ENCODE measurements at places on chromosomes 3 and 15. TPM values are rescaled to one million over a fixed set of nuclear protein-coding genes. Genes with fewer than 3 reads are reported as not detected.

DNA sequence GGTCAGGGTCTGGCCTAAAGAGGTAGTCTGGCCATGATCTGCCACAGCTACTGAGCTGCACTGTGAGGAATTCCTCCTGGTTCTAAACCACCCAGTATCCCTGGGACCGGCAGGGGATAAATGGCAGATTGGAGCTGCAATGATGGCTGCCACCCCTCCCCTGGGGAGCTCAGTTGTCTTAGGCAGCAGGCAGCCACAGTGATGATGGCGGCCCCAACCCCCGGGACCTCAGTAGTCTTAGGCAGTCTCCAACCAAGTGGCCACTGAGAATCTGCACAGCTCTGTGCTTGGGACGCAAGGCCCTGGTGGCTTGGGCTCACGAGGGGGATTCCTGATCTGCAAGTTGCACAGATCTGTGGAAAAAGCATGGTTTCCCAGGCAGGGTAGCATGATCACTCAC, 68.1 kb downstream of the STRIT1 start:
- DNase-seq = no peak

DNA sequence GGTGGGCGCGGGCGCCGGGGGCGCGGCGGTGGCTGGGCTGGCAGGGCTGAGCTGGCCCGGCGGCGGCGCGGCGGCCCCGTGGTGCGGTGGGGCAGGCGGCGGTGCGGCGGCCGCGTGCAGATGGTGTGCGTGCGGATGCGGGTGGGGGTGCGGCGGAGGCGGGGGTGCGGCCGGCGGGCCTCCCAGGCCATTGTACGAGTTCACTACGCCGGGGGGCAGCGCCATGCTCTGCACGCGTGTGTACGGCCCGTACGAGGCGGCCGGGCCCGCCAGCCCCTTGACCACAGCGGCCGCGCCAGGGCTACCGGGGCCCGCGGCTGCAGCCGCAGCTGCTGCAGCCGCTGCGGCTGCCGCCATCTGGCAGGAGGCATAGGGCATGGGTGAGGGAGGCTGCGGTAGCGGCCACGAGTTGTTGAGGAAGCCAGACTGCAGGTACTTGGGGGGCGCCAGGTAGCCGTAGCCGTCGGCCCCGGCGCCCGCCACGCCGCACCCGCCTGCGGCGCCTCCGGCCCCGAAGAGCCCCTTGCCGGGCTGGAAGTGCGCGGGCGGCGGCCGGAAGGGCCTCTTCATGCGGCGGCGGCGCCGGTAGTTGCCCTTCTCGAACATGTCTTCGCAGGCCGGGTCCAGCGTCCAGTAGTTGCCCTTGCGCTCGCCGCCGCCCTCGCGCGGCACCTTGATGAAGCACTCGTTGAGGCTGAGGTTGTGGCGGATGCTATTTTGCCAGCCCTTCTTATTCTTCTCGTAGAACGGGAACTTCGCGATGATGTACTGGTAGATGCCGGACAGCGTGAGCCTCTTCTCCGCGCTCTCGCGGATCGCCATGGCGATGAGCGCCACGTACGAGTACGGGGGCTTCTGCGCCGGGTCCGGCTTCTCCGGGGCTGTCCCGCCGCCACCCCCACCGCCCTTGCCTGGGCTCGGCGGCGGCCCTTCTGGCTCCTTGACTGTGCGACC, 951 bp downstream of the FOXL2 start:
- peak; percentile 21 for DNase-seq

- no peak for DNase-seq
Observed at GRCh38 chr15:46815765-46816164, 901.5 kb upstream of the SEMA6D start.

Gene GMPS
- total RNA-seq = 42.2 TPM

Gene ARGFX
- not detected for total RNA-seq

Gene PP2D1
- total RNA-seq = not detected

- no peak for DNase-seq
Observed at GRCh38 chr3:127004641-127005397, 21.9 kb downstream of the PLXNA1 start.

Gene KAT2B
- 35.9 TPM for total RNA-seq

- no peak for DNase-seq
Observed at GRCh38 chr3:89955156-89955555, 847.7 kb downstream of the EPHA3 start.

GRCh38 chr3:146154995-146155394, 6.0 kb downstream of the PLOD2 start:
- DNase-seq = no peak

Gene LMOD3
- not detected for total RNA-seq

Gene SERPINI2
- not detected for total RNA-seq

DNA sequence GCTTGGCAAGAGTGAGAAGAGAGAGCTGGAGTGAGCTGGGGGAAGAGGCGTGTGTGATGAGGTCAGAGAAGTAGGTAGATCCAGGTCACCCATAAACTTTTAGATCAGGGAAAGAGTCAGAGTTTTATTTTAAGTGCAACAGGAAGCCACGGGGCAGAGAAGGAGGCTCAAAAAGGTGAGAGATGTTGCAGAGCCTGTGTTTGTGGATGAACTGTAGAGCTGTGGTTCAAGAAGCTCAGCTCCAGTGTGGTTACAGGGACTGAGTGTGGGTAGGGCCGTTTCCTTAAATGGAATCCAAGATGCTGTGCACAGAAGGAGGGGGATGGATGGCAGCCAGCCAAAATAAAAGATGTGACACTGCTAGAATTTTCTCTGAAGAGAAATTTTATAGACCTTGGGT, 337.2 kb downstream of the SATB1 start:
- DNase-seq = no peak

- no peak for DNase-seq
Observed at GRCh38 chr15:81893182-81893835, 152.5 kb downstream of the MEX3B start.

DNA sequence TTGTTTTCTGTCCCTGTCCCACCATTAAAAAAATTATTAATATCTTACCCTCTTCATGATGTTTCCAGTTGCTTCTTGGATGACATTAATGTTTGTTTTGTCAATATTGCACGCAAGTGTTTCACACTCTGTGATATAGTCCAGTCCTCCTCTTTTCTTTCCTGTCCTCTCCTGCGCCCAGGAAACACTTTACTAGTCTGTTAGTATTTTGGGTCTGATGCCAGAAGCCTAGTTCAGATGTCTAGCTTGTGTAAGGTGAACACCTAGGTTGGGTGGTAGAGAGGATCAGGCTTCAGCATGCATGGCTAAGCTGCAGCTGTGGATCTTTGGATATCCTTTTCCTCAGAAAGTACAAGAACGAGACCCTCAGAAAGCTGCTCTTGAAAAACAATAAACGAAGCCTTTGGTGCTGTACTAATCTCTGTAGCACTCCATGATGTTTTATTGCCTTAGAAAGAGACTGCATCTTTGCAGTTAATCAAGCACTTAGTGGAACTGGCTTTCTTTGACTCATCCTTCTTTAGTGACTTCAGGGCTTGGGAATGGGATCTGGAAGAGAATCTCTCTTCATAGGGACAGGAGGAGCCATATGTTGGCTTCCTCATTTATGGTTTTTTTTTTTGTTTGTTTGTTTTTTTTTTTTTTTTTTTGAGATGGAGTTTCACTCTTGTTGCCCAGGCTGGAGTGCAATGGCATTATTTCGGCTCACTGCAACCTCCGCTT, 253.4 kb downstream of the LPP start:
- DNase-seq = no peak

Gene FOXL2NB
- total RNA-seq = not detected

- no peak for DNase-seq
Observed at GRCh38 chr15:58344213-58345070, 87.3 kb upstream of the LIPC start.

Gene RARRES1
- not detected for total RNA-seq

Gene SELENOS
- 24.5 TPM for total RNA-seq

DNA sequence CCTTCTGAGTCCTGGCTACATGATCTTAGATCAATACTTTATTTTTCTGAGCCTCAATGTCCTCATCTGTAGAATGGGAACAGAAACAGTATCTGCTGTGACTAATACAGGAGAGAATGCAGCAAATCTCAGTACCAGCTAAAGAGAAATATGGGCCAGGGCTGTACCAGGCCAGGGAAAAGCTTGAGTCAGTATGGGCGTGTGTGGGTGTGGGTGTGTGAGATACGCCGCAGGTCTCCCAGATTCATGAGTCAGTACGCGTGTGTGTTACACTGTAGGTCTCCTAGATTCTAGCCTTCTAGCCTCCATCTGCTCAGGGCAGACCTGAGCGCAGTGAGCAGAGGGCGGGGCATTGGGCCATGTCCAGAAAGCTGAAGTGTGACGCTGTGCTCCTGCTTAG, 15.2 kb downstream of the GNAI2 start:
- no peak for DNase-seq

DNA sequence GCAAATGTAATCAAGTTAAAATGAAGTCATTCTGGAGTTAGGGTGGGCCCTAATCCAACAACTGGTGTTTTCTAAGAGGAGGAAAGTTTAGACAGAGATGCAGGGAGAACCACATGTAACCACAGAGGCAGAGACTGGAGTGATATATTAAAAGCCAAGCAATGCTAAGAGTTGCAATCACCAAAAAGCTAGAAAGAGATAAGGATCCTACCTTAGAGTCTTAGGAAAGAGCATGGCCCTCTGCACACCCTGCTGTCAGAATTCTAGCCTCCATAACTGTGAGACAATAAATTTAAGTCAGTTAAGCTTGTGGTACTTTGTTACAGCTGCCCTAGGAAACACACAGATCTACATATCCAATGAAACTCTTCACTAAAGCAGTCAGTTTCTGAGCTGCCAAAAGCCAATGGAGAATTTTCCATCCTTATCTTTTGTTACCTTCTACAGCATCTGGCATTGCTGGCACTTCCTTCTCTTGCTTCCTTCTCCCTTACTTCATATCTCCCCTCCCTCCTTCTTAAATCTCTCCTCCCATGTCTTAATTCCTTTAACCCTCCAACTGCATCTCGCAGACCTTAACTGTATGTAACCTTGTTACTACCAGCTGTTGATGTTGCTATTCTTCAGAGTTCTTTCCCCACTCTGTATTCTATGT, 11.2 kb downstream of the DCBLD2 start:
- DNase-seq = no peak

Gene KCNH8
- 1.3 TPM for total RNA-seq

GRCh38 chr3:100131241-100131640, 16.9 kb upstream of the FILIP1L start:
- no peak for DNase-seq

DNA sequence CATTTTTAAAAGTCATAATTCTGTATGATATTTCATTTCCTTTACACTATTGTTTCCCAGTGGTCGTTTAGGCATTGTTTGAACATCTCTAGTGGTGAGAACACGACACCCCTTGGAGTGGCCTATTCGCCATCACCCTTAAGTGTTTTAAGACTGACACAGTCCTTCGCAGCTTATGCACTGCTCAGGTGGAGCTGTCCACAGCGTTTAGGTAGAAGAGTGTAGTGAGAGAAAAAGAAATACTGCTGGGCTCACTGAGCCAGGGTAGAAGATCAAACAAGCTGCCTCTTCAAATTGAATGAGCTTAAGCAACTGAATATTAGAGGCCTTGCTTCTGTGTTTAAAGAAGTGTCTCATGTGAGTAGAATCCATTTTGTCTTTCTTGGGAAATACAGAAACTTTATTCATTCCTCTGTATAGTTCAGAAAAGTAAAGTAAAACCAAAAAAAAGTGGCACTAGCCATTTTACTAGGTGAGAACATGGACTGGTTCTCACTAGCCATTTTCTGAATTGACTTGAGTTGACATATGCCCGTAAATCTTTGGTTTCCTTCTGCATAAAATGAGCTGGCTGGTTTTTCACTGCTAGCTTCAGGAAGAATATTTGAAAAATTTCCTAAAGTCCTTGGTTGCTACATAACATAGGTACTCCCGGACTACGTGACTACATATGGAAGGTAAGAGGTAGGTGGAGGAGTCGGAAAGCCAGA, 155.9 kb downstream of the P3H2 start:
- DNase-seq = no peak

Gene MESP2
- total RNA-seq = 0.40 TPM

GRCh38 chr3:178258121-178258520, 278.1 kb upstream of the KCNMB2 start:
- DNase-seq = no peak

Gene KY
- total RNA-seq = not detected

DNA sequence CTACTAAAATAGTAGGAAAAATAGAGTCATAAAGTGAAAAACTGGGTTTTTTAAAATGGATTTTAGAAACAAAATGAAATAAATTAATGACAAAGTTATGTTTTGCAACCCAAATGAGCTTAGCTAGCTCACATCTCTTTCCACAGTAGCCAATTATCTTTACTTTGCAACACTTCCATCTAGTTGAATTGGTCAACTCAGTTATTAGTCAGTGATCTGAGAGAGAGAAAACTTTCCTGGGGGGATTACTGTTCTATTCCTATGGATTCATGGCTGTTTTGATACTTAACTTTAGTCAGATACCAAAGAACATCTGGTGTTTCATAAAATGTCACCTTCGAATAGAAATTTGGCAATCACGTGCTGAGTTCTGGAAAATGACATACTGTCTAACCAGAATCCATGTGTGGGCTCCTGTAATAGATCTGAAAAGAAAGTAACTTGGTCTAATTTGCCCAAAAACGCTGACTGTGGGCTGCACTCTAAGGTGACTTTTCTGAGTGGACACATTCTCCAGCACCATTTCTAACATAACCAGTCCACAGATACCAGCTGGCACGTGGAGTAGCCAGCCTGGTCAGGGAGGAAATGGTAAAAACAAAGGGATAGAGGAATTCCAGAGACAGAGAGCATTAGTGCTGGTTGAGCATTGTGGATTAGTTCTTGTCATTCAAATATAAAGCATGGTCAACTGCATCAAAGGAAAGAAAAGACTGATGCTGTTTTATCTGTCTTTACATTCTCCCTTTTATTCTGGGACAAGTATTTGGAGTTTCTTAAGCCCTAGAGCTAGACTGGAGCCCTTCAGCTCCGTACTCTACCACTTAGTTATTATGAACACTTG, 45.2 kb upstream of the CCDC80 start:
- no peak for DNase-seq

All from activated B cell treated with CpG ODN at 0.5 μM for 24 hours (primary cell).